ENCODE measurements at places on chromosomes 6 and 20. TPM values are rescaled to one million over a fixed set of nuclear protein-coding genes. Genes with fewer than 3 reads are reported as not detected.

The ZSWIM3 gene
- 2.9 TPM for total RNA-seq

The EYS gene
- not detected for total RNA-seq

The TSPO2 gene
- not detected for total RNA-seq

The CAPN11 gene
- 2.0 TPM for total RNA-seq

The TRIM31 gene
- total RNA-seq: not detected

The PRDM13 gene
- total RNA-seq: not detected

The FAM83D gene
- 20.4 TPM for total RNA-seq

The ZC3H12D gene
- 2.2 TPM for total RNA-seq

The MYLK2 gene
- total RNA-seq: not detected

The C6orf52 gene
- not detected for total RNA-seq

The TMEM217 gene
- total RNA-seq: not detected

The TGM2 gene
- total RNA-seq: 92.8 TPM

The THBS2 gene
- total RNA-seq: 86.4 TPM

The PRL gene
- total RNA-seq: not detected

The EDN1 gene
- 7.1 TPM for total RNA-seq

The RAET1G gene
- total RNA-seq: 4.9 TPM
